T-helper 9 cell (primary cell): ENCODE measurements at places on chromosomes 12 and 14.

DNA sequence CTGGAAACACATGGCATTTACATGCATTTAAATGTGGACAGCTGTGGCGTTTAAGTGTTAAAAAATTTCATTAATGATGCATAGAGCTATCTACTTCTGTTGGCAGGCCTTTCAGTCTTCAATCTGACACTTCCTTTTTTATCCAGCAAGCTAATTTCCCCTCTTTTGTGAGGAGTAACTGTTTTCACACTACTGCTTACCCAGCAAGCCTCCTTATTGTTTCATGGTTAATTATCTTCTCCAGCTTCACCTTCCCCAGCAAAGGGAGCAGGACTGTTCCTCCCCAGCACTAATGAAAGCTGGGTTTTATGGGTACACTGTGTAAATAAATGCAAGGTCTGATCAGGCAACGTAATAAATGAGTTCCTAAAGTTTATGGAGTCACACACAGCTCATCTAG is 129.4 kb upstream of the NPAS3 start:
- DNase-seq, result no peak

DNA sequence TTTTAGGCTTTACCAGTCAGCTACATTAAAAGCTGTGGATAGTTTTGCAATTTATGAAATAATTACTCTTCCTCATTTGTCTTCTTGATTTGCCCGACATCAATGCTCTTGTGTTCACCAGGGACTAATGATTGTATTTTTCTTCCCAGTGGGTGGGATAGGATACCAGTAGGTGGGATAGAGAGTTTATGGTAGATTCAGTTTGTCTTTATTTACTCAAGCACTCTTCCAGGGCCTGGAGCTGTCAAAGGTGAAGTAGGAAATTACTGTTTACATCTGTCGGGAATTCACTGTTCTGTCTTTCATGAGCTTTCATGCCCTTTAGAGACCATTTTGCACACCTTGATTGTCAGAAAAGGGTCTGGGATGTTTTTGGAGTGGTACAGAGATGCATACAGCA is 36.6 kb downstream of the ETV6 start:
- no peak for DNase-seq

DNA sequence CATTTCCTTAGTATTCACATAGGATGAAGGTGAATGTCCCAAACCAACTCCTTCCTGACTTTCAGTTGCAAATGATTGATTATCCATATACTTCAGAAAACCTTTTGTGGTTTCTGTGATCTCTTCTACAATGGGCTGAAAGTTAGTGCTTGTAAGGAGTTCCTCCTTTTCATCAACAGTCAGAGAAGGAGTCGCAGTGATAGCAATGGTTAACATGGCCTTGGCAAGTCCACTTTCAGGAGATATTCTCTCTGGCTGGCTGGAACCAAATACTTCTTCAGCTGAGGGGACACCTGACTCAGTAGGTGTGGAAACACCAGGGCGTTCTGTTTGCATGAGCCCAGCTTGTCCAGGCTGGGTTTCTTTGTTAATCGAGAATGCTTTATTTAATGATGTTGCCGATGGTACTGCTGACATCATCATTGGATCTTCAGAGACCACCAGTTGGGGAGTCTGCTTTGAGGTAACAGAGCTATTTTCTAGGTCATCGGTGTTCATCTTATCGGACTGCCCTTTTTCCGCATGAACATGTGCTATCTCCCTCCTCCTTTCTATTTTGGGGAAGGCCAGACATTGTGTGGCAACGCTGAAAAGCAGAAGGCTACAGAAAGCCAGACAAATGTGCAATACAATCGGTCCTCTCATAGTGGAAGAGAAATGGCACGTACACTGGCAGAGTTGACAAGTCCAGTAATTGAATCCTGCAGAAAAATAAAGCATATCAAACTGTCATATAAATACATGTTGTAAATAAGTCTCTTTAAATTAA is 13.1 kb downstream of the ARMH4 start:
- DNase-seq, result no peak

- no peak for DNase-seq
These were observed 397.6 kb downstream of the BCAT1 start for GRCh38 chr12:24551163-24551786.

GRCh38 chr14:59190372-59190771 is 1.9 kb downstream of the DAAM1 start:
- no peak for DNase-seq
